ENCODE measurements at places on chromosomes 2 and 18.

- DNase-seq, result no peak
These were observed 105.7 kb downstream of the CDH2 start for GRCh38 chr18:28071199-28071598.

DNA sequence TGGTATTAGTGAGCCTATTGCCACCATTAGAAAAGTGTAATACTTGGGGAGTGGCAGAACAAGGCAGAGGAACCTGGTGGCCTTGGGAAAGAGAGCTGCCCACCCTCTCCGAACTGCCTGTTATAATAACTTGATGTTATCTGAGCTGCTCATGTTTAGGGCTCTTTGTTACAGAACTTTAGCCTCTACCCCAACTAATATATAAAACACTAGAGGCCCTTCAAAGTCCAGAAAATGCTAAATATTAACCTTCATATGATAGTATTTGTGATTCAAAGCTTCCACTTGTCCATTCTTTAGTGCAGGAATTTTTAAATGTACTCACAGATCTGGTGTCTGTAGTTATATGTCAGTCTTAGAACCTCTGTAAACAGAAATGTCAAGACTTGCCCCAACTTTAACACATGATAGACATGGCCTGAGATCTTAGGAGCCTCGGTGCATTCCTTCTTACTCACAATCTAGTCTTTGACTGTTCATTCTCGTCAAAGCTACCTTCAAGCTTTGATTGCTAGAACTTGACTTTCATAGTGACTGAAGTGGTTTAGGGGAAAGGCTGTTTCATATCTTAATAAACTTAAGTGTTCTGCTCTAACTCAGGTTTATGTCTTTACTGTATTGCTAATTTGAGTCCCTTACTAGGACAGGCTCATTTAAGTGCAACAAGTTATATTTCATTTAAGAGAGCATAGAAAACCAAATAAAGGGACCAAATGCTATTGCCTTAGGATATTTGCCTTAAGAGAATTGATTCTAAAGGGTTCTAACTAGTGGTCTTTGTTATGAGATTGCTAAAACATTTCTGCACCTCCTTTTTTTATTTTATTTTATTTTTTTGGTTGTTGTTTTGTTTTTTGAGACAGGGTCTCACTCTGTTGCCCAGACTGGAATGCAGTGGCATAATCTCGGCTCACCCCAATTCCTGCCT lies 41.6 kb downstream of the DDX1 start:
- no peak for DNase-seq

- DNase-seq, result no peak
These were observed 206.7 kb downstream of the HDAC4 start for GRCh38 chr2:239193925-239194677.

- no peak for DNase-seq
These were observed 54.4 kb downstream of the SLC4A3 start for GRCh38 chr2:219681694-219682300.

DNA sequence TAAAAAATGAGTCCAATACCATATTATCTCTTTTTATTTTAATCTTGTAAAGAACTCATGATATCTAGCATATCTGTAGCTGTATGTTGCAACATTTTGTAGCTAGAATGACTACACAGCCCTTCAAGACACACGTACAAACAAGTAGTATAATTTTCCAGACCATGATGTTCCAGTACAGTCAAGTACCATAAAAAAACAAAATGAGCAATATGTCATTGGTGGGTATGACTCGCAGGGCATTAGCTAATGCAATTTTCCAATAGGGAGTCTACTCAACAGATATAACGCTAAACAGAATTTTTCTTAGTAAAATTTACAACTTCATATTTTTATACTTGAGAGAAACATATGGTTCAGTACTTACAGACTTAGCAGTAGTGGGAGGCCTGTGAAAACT lies 53.6 kb upstream of the UGP2 start:
- DNase-seq, result no peak

DNA sequence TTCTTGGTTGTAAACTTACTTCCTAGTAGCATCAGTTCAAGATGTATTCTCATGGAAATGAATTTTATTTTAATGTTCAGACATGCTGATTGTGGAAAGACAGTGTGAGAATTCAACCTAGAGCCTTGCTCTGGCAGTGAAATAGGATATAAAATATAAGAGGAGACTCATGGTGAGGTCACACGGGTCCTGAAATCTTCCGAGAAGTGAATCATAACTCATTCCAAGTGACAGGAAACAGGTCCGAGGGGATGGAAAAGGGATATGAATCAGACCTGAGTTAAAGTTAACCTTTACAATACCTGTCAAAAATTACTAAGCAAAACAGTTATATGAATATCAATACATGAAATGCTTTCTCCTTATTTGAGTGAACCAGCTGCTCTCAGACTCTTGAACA lies 185.2 kb upstream of the LRRTM1 start:
- no peak for DNase-seq

- no peak for DNase-seq
These were observed 8.7 kb upstream of the DIPK1C start for GRCh38 chr18:74465775-74466174.

GRCh38 chr2:100832885-100833284 lies 12.9 kb downstream of the NPAS2 start:
- no peak for DNase-seq

- no peak for DNase-seq
These were observed 22.6 kb upstream of the RNF125 start for GRCh38 chr18:31996007-31996406.

DNA sequence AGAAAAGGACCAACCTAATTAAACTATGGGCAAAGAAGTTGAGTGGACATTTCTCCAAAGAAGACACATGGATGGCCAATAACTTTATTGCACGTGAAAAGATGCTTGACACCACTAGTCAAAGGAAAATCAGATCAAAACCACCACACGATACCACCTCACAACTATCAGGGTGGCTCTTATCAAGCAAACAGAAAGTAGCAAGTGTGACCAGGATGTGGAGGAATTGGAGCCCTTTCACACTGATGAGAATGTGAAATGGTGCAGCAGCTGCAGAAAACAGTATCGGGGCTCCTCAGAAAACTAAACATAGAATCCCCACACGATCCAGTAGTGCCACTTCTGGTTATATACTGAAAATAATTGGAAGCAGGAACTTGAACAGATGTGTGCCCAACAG lies 72.2 kb upstream of the ALKAL2 start:
- no peak for DNase-seq

DNA sequence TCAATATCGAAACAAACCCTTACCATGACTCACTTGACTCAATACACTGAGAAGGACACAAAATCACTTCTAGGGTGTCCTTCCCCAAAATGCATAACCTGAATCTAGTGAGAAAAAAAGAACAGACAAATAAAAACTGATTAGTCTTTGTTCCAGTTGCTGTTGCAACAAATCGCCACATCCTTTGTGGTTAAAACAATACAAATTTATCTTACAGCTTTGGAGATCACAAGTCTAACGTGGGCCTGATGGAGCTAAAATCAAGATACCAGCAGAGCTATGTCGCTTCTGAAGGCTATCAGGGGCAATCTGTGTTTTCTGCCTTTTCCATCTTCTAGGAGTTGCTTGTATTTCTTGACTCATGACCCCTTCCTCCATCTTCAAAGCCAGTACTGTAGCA lies 541.7 kb downstream of the KCNJ3 start:
- DNase-seq, result no peak

All from mesothelial cell of epicardium (in vitro differentiated cells).